Tongue (tissue), 3 donors: ENCODE measurements at places on chromosomes 1 and 21. TPM values are rescaled to one million over a fixed set of nuclear protein-coding genes. Genes with fewer than 3 reads are reported as not detected.

DNA sequence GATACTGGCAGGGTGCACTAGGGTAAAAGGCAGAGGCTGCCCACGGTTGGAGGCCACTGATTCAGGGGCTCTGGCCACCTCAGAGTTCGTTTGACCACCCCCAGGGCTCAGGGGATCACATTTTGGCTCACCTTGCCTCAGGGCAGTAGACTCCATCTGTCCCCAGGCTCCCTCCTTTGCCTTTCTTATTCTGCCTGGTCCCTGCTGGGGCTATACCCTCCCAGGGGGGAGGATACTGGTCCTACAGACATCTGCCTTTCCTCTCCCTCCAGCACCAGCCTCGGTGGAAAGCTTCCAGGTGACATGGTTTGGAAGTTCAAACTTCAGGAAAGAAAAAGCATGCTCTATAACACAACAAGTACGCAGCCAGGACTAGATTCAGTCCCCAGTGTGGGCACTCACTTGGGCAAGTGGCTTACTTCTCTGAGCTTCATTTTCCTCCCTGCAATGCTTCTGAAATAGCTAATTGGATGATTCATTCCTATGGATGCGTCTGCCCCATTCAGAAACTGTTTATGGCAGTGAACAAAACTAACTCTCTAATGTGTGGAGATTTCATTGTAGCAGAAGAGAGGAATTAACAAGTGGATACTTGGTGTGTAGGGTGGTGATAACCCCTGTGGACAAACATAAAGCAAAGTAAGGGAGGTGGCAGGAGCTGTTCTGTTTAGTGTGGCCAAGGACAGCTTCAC, 154.8 kb downstream of the TRABD2B start:
- DNase-seq = no peak

GRCh38 chr1:91877574-91878208, 8.3 kb downstream of the TGFBR3 start:
- DNase-seq = no peak

- no peak for DNase-seq
These were observed 29.4 kb upstream of the TMPRSS2 start for GRCh38 chr21:41537356-41537755.

Gene C1orf87
- 0.51 TPM for total RNA-seq

DNA sequence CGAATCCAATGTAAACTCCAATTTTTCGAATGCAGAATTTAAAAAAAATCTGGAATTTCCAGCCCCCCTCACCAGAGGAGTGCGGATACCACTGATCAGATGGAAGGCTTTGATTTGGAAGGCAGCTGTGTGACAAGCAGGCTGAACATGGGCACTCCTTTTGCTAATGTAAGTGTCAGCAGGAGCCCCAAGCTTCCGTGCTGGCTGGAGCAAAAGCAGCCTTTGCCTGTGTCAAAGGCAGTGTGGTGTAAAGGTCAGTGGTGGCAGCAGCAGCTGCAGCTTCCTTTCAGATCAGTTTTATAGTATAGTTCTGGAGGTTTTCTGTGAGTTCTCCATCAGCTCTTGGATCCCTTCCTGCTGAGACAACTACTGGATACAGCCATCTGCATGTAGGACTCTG, 259.9 kb downstream of the CTH start:
- no peak for DNase-seq

Gene C1QTNF12
- total RNA-seq = 6.3 TPM

DNA sequence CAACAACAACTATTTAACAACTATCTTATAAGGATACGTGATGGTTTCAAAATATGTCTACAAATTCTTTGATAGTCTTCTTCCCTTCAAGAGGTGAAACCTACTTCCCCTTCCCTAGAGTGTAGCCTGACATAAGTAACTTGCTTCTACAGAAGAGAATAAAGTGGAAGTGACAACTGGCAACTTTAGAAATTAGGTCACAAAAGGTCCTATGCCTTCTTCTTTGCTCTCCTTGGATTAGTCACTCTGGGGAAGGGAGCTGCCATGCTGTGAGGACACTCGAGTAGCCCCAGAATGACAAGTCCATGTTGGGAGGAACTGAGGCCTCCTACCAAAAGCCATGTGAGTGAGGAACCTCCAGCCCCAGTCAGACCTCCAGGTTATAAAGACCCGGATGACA, 19.2 kb downstream of the EFCAB14 start:
- DNase-seq = no peak

- peak; percentile 65 for DNase-seq
These were observed 64.2 kb downstream of the SELENOF start for GRCh38 chr1:86849756-86850155.

DNA sequence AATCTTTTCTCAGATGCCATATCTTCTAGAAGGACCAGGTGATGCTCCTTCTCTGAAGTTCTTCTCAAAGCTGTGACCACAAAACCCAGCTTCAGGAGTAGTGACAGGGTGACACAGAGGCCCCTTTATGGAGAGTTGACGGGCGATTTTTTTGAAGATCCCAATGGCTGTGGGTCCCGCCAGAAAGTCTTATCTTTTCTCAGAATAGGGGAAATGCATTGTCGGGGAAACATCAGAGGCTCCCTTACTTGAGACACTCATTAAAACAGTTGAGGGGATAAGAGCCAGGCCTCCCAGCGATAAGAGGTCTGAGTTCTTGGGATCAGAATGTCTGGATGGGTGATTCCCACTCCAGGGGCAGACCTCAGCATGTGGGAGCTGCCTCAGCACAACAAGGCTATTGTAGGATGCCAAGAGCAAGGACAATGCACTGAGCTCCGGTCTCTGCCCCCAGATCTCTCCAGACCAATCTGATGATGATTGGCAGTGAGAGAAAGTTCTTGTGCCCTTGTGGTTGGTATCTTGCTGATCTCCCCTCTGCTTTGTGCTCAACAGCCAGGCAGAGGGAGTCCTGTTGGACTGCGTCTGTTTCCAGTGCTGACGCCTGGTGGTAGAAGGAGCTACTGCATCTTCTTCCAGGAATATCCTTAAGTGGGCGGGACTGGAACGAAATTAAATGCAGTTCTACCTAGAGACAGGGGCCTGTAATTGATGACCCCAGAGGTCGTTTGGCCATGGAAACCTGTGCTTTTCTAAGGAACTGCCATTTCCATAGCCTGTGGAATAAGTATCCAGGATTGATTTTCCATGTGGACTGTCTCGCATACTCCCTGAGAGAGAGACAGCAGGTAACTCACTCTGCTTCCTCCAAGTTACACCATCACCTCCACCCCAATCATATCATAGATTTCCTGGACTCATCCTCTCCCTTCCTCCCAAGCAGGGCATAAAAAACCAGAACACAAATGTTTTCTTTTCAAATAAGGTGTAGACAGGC, 6.8 kb upstream of the ACKR1 start:
- DNase-seq = peak; percentile 86

DNA sequence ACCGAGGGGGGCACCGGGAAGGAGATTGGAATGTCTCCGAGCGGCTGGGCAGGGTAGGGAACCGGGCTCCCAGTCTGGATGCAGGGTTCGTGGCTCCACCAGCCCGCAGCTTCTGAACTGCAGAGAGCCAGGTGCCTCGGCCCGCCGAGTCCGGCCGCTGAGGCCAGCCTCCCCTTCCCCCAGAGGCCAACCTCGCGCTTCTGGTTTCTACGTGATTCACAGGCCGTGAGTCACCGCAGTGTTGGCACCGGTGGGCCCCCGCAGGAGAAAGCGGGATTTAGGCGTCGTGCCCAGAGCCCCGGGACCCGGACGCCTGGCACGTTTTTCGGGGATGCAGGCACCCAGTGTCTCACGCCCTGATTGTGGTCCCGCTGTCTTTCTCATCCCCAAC, 458 bp downstream of the CRABP2 start:
- DNase-seq = peak; percentile 39

DNA sequence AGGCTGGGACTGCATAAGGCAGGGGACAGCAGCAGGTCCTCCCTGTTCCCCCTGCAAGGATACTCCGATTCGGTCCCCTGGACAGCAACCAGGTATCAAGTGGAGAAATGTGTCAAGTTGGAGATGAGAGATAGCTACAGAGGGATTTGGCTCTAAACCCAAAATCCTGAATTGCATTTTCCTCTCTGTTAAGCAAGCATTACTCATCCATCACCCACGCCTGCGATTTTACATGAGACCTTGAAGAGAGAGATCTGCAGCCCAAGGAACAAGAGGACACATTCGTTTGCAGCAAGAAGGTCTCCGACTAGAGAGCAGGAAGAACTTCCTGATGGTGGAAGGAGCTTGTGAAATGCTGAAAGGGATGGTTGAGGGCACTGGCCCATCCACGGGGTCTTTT, 21.9 kb downstream of the SYT2 start:
- no peak for DNase-seq

Gene MTR
- total RNA-seq = 39.7 TPM

DNA sequence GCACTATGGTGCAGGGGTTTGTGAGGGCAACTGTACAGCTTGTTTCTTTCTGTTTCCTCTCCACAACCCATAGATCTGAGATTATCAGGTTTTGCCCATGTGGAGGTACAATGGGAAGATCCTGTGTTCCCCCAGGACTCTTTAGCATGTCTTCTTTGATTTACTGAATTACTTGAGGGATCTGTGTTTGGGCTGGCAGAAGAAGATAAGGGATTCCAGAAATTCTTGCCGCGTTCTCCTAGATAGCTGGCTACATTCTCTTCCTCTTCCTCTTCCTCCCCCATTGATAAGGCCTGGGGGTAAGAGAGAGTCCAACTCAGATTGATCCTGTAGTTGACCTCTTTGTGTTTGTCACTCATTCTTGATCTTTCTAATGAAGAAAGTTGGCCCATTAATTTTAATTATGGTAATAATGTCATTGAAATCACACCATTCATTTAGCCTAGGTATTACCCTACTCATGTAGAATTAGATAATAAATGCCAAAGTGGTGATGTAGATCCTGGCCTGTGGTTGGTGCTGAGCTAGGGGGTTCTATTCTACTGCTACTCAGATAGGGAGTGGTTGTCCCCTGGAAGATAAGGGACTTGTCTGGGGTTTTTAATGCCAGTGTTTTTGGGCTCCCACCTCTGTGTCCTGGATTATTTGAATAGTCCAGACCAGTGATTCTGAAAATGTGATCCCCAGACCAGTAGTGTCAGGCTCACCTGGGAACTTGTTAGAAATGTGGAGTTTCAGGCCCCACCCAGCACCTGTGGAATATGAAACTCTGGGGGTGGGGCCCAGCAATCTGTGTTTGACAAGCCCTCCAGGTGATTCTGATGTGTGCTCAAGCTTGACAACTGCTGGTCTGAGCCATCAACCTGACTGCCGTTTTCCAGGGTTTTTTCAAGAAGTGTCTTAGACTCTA, 122.2 kb downstream of the NOS1AP start:
- no peak for DNase-seq

Gene AMY2A
- total RNA-seq = not detected

DNA sequence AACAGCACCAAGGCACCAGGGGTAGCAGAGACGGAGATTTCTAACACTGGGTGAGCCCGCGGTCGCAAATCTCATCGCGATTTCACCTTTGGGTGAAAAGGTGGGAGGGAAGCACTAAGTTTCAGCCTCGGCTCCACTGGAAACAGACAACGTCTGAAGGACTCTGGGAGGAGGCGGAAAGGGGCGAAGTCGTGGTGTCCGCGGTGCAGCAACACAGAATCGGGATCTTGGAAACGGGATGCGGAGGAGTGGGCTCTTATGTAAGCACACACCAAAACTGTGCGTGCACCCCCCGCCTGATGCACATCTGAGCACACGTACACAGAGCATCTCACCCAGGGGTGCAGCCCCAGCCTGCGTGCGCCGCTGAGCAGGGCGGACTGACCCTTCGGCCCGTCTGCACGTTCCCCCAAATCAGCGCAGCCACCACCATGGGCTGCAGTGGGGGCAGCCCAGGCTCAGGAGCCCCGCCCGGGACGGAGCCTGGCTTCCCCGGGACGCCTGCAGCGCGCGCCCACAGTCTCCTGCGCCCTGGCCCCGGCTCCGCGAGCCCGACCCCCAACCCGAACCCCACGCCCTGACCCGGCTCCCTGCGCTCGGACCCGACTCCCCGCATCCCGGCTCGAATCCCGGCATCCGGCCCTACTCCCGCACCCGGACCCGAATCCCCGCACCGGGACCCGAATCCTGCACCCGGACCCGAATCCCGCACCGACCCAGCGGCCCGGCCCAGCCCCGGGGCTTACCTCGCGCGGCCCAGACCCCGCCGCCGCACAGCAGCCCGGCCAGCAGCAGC, 670 bp downstream of the CLSTN1 start:
- no peak for DNase-seq

Gene PATJ
- 46.2 TPM for total RNA-seq

Gene S100A7
- total RNA-seq = 2.6 TPM

GRCh38 chr1:38135625-38136414, 89.2 kb upstream of the POU3F1 start:
- DNase-seq = no peak

DNA sequence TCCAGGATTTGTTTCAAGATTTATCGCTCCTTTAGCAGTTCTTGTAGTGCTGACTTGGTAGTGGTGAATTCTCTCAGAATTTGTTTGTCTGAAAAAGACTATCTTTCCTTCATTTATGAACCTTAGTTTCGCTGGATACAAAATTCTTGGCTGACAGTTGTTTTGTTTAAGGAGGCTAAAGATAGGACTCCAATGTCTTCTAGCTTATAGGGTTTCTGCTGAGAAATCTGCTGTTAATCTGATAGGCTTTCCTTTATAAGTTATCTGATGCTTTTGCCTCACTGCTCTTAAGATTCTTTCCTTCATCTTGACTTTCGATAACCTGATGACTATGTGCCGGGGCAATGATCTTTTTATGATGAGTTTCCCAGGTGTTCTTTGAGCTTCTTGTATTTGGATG, 28.9 kb downstream of the RPAP2 start:
- DNase-seq = no peak

DNA sequence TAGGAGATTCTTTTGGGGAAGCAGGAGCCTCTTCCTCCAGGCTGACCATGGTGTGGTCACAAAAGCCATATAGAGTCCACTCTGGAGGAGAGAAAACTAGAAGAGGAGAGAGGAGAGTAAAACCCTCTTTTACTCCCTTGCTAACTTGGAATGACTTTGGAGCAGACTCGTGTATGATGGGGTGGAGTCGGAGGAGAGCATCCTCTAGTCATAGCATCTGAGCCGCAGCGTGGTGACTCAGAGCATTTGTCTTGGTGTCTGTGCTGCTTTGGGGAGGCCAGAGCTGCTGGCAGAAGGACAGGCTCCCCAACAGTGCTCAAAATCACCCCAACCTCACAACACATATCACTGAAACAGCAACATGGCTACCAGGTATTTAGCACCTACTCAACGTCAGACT, 11.1 kb downstream of the HTR6 start:
- DNase-seq = no peak

DNA sequence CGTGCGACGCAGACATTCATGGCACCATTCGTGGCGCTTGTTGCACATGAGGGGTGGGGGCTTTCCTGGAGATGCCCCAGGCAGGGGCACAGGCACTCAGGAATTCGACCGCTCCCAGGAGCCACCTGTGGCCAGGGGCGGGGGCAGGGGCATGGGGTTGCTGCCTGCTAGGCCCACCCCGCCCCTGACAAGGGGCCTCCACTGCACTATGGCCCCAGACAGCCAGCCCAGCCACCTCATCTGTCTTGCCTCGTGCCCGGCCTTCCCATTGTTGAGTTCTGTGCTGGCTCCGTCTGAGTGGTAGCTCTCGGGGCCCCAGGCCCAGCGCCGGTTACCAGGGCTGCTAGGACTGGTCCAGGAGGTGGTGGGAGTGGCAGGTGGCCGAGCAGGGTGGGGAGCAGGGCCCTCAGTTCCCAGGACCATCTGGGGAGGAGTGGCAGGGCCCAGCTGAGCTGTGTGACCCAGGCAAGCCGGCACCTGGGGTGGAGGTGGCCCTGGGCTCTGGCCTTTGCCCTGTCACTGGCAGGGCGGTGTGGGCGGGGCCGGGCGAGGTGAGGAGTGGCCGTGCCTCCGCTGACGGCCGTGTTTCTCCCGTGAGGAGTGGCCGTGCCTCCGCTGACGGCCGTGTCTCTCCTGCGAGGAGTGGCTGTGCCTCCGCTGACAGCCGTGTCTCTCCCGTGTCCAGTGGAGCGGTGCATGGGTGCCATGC, 1.9 kb downstream of the PLCH2 start:
- no peak for DNase-seq
